ENCODE measurements at places on chromosomes 7 and 10. TPM values are rescaled to one million over a fixed set of nuclear protein-coding genes. Genes with fewer than 3 reads are reported as not detected.

DNA sequence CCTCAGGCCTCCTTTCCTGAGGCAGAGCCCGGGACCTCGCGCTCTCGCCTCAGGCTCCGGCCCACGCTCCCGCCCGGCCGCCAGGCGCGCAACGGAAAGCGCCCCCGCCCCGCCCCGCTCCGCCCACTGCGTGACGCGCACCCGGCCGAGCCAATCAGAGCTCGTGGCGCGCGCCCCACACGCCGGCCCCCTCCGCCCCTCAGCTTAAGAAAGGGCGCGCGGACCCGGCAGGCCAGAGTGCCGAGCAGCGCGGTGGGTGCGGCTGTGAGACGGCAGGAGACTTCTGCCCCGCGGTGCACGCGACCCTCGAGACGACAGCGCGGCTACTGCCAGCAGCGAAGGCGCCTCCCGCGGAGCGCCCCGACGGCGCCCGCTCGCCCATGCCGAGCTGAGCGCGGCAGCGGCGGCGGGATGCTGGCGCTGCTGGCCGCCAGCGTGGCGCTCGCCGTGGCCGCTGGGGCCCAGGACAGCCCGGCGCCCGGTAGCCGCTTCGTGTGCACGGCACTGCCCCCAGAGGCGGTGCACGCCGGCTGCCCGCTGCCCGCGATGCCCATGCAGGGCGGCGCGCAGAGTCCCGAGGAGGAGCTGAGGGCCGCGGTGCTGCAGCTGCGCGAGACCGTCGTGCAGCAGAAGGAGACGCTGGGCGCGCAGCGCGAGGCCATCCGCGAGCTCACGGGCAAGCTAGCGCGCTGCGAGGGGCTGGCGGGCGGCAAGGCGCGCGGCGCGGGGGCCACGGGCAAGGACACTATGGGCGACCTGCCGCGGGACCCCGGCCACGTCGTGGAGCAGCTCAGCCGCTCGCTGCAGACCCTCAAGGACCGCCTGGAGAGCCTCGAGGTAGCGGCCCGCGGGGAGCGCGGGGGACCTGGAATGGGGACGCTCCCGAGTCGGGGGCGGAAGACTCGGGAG is at the start of gene NPTX2:
Gene NPTX2, plus strand, starts transcription at position 235 of the 909 bp plus-strand sequence. Its CDS starts 177 bp downstream, at position 412.
- no peak for DNase-seq

DNA sequence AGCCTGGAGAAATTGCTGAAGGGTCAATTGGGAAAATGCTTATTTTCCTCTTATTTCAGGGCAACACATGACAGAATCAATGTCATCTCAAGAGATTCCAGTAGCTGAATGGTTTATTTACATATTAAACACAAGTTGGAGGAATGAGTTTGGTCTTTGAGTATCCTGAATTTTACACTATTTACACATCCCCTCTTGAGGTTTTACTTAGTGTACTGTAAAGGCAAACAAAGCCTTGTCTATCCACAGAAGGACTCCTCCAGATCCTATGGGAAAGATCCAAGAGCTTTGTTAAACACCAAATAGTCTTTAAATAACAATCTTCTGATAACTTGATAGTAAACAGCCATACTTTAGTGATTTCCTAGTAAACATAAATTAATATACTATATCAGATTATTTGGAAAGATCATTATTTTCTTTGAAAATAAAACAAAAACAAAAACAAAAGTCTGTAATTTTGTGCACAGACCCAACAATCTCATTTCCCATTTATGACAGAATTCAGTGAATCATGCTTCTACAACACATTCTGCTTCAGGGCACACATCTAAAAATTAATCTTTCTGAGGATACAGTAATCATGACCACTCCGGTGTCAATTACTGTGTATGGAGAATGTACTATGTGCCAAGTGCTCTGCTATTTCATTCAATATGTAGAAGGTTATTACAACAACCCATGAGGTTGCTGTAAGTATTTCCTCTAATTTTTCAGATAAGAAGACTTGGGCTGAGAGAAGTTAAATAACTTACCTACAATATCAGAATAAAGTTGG is 575.0 kb upstream of the LRRTM3 start:
- no peak for DNase-seq

DNA sequence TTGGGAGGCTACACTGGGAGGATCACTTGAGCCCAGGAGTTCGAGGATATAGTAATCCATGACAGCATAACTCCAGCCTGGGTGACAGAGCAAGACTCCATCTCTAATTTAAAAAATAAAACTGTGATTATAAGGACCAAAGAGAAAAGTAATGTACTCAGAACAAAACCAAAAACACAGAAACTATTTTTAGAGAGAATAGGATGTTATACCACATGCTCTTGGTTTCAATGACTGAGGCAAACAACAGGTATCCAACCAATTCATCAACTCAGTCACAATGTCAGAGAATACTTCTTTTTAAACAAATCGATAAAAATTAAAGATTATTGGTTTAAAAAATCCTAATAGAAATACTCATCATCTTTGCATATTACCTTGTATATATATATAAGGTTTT is 186.7 kb downstream of the TPK1 start:
- DNase-seq = no peak

DNA sequence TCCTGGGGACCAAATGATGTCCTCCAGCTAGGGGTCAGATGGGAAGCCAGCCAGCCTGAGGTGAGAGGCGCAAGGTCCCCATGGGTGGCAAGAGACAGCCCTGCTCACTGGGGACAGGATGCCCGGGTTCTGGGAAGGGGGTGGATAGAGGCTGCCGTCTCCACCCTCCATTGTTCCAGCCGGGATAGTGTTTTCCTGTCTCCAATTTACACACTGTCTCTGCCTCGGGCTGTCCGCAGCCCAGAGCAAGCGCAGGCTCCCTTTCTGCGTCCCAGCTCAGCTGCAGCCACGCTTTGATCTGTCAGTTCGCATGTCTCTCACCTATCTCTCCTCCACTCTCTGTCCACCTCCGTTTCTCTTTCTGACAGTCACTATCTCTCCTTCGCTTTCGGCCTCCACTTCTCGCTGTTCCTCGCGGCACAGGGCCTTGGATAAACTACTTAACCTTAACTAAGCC is 2.1 kb downstream of the EPHB4 start:
- DNase-seq = peak; percentile 48

- no peak for DNase-seq
These were observed 3.7 kb downstream of the EN2 start for GRCh38 chr7:155461631-155462030.

DNA sequence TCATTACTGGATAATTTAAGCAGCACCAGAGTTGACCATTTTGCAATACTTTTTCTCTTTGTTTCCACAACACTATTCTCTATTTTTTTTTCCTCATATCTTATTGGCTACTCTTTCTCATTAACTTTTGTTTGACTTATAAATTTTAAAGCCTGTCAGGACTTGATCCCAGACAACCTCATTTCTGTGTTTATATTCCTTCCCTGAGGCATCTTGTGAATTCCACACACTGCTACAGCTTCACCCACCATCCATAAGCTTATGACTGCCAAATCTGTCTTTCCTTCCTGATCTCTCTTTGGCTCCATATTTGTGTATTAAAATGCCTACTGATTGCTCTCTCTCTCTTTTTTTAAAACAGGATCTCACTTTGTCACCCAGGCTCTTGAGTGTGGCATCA is 124.6 kb upstream of the MBL2 start:
- no peak for DNase-seq

DNA sequence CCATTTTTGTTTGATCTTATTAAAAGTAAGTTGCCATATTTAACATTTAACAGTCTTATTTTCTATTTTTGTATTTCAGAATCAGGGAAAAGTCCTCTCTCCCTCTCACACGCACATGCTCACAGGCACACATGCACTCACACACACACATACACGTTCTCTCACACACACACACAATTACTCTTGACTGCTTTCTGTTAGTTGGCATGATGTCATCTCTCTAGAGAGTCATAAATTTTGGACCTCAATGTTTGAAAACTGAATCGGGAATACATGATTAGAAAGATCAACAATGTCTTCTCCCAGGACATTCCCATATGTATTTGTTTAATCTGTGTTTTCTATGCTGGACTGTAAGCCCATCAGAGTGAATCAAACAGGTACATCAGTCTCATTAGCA is 165.7 kb upstream of the AHR start:
- DNase-seq = no peak

Gene BICC1
- 8.2 TPM for total RNA-seq

Gene FOXI2
- total RNA-seq = not detected

Gene FFAR4
- total RNA-seq = 0.24 TPM

Gene AZGP1
- 94.1 TPM for total RNA-seq

Gene SHH
- not detected for total RNA-seq

Gene TMEM176A
- total RNA-seq = 31.1 TPM
